Activated CD4-positive, alpha-beta memory T cell treated with anti-CD3 and anti-CD28 coated beads, Interleukin-2, amount 10 ng/mL, durations not matched to agents 7 days and 5 days (primary cell): ENCODE measurements at places on chromosomes 11 and 22. TPM values are rescaled to one million over a fixed set of nuclear protein-coding genes. Genes with fewer than 3 reads are reported as not detected.

The LYVE1 gene
- total RNA-seq: not detected

GRCh38 chr11:74568028-74568427 is 24.4 kb upstream of the POLD3 start:
- DNase-seq: no peak
- H3K4me1 ChIP-seq: no peaks in the 10 kb centered on the region
- no peak overlapping the region for H3K27ac ChIP-seq
- H3K4me3 ChIP-seq: no peak overlapping the region
- H3K36me3 ChIP-seq: no peaks in the 10 kb centered on the region
- H3K27me3 ChIP-seq: peaks cover 7% of the 10 kb centered on the region

The SYT9 gene
- not detected for total RNA-seq

The TYR gene
- total RNA-seq: not detected

The SMIM38 gene
- 0.18 TPM for total RNA-seq

GRCh38 chr22:17562906-17563870 is at the start of gene SLC25A18:
Gene SLC25A18 (plus strand): TSS chr22:17563498. CDS start chr22:17579945, 16,447 bp downstream.
- H3K27ac ChIP-seq: no peak within 1 kb of the TSS
- H3K4me3 ChIP-seq: no peak within 1 kb of the TSS
- peaks cover 1% of the 10 kb centered on the region for H3K27me3 ChIP-seq
- DNase-seq: no peak
- no peaks in the 10 kb centered on the region for H3K4me1 ChIP-seq

The RAB38 gene
- 1.5 TPM for total RNA-seq

GRCh38 chr22:37940698-37941376 is 12.6 kb downstream of the C22orf23 start:
- no peak overlapping the region for H3K27ac ChIP-seq
- no peak for DNase-seq
- H3K27me3 ChIP-seq: no peaks in the 10 kb centered on the region
- H3K4me1 ChIP-seq: no peaks in the 10 kb centered on the region
- H3K4me3 ChIP-seq: no peak overlapping the region
- H3K36me3 ChIP-seq: peaks cover 16% of the 10 kb centered on the region

- peak within 1 kb of the TSS; percentile 93 for H3K4me3 ChIP-seq
- no peaks in the 10 kb centered on the region for H3K27me3 ChIP-seq
- peaks cover 59% of the 10 kb centered on the region for H3K4me1 ChIP-seq
- H3K27ac ChIP-seq: peak within 1 kb of the TSS; percentile 89
- DNase-seq: peak; percentile 63
These were observed at the start of gene APOL1 for GRCh38 chr22:36252754-36253522. Gene APOL1 (plus strand): TSS chr22:36253133. CDS start chr22:36254956, 1,823 bp downstream.

DNA sequence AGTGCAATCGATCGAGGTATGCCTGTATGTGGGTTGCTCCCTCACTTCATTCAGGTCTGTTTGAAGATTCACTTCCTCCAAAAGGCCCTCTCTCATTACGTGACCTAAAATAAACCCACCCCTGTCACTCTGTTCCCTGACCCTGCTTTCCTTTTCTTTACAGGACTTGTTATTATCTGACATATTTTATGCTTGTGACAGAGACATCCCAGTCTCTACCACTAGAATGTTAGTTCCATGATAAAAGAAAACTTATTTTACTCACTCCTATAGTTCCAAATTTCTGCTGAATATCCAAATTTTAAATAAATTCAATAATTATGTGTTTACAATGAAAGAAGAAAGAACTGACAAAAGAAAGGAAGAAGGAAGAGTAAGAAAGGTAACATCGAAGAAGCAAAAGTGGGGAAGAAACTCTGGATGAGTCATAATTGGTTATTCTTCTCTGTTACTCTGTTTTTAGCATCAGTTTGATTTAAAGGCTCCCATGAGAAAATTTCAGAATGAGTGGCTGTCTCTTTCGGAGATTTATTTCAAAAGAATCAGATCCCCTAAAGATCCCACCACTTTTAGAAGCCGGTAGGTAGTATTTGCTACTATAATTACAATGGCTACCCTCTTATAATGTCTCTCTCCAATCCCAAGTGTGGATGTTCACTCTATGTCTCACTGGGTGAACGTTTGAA is 33.5 kb downstream of the ENTHD1 start:
- H3K27ac ChIP-seq: peak overlapping the region; percentile 20
- H3K4me1 ChIP-seq: peaks cover 12% of the 10 kb centered on the region
- no peak for DNase-seq
- peaks cover 13% of the 10 kb centered on the region for H3K27me3 ChIP-seq
